Activated CD8-positive, alpha-beta memory T cell treated with anti-CD3 and anti-CD28 coated beads for 36 hours (primary cell): ENCODE measurements at places on chromosomes 7 and 10. TPM values are rescaled to one million over a fixed set of nuclear protein-coding genes. Genes with fewer than 3 reads are reported as not detected.

ADRA2A gene
- total RNA-seq: not detected

ENTPD1 gene
- total RNA-seq: 9.7 TPM

SFTPD gene
- not detected for total RNA-seq

OPN4 gene
- not detected for total RNA-seq
